NCI-H774 (cell line): ENCODE measurements at places on chromosomes 11 and 22.

GRCh38 chr22:25847451-25847850 lies 105.5 kb downstream of the MYO18B start:
- DNase-seq = no peak

- DNase-seq = no peak
Observed at GRCh38 chr11:10117709-10118351, 176.2 kb downstream of the SBF2 start.

- DNase-seq = no peak
Observed at GRCh38 chr22:19723983-19724827, 866 bp downstream of the GP1BB start.

DNA sequence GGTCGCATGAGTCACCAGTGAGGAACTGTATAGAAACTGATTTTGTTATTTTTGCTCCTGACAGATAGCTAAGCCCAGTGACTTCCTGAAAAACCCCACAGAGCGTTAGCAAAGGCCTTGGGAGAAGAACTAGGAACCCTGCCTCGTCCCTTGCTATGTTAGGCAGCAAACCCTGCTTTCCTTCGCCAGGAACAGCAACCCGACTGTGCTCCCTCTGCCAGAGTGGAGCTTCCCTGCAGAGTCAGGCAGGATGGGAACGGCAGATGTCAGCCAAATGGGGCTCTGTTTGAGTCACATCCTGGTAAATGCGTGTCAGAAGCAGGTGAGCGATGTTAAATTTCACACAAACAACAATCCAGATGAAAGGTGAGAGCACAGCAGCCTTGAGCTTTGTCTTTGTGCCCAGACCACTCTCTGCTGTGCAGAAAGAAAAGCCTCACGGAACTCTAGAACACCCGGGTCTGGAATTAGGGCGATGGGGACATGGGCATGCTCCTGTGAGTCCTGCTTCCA lies 186.6 kb downstream of the ADAMTS15 start:
- DNase-seq = peak; percentile 43

GRCh38 chr11:44556735-44557409 lies 8.6 kb upstream of the CD82 start:
- DNase-seq = peak; percentile 46

DNA sequence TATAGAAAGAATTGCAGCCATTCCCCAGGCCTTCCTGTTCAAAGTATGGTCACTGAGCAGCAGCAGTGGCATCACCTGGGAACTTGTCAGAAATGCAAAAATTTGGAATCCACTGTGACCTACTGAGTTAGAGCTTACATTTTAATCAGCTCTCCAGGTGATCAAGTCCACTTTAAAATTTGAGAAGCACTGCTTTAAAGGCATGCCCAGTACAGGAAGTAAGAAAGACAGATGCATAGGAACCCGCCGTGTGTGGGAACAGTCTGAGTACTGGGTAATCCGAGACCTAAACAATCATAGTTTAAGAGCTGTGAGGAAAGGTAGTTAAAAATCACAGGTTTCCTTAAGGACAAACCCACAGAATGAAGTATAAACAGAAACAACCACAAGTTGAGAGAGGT lies 462.4 kb downstream of the RAB38 start:
- no peak for DNase-seq

DNA sequence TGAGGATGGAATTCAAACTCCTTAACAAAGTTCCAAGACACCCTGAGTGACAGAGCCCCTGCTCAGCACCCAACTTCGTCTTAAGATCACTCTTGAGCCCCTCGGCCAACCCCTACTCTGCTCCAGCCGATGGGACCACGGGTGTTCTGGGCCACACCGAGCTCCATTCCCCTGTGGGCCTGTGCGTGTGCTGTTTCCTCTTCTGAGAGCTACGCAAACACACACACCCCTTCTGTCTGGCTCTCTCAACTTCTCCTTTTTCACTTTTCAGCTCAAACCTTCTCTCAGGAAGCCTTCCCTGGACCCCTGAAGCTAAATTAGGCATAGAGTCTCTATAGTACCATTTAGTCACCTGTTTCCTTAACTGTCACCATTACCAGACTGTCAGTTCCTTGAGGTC lies 37.5 kb upstream of the NNMT start:
- no peak for DNase-seq

DNA sequence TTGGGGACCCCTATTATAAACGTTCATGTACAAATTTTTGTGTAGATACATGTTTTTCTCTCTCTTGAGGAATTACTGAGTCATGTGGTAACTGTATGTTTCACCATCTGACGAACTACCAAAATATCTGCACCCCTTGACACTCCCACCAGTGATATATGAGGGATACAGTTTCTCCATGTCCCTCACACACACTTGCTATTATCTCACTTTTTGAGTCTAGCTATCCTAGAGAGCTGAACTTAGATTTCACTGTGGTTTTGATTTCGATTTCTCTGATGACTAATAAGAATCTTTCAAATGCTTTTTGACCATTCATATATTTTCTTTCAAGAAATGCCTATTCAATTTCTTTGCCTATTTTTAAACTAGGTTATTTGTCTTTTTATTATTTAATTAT lies 200.2 kb downstream of the PGR start:
- no peak for DNase-seq

- no peak for DNase-seq
Observed at GRCh38 chr11:15815246-15816195, 540.8 kb downstream of the SOX6 start.

- no peak for DNase-seq
Observed at GRCh38 chr11:14346303-14346955, 12.6 kb downstream of the RRAS2 start.

DNA sequence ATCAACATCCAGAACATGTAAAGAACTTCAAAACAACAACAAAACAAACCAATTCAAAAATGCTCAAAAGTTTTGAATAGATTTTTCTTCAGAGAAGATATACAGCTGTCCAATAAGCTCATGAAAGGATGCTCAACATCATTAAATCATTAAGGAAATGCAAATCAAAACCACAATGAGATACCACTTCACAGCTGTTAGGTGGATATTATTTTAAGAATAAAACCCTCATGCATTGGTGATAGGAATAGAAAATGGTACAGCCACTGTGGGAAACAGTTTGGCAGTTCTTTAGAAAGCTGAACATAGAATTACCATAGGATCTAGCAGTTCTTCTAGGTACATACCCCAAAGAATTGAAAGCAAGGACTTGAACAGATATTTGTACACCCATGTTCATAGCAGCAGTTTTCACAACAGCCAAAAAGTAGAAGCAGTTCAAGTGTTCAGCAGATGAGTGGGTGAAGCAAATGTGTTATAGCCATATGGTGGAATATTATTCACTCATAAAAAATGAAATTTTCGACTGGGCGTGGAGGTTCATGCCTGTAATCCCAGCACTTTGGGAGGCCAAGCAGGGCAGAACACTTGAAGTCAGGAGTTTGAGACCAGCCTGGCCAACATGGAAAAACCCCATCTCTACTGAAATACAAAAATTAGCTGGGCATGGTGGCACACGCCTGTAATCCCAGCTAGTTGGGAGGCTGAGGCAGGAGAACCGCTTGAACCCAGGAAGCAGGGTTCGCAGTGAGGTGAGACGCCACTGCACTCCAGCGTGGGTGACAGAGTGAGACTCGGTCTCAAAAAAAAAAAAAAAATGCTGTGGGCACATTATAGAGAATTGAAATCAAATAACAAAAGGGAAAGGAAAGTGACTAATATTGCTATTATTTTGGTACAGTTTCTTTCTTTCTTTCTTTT lies 42.9 kb downstream of the CBL start:
- DNase-seq = no peak

GRCh38 chr11:129277198-129277843 lies 85.2 kb upstream of the ARHGAP32 start:
- no peak for DNase-seq

DNA sequence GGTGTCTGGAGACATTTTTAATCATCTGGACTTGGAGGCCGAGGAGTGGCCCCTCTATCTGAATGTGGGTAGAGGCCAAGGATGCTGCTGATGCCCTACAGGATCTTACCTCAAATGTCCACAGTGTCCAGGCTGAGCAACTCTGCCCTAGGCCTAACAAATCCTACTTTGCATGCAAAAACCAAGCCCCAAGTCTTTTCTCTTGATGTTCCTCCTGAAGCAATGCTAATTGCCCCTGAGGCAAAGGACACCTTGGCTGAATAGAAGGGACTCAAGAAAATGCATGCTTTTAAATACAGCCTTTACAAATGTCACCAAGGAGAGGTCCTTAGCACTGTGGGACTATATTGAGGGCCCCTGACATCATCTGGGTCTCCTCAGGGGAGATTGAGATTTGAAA lies 43.8 kb upstream of the PHF21B start:
- DNase-seq = no peak

DNA sequence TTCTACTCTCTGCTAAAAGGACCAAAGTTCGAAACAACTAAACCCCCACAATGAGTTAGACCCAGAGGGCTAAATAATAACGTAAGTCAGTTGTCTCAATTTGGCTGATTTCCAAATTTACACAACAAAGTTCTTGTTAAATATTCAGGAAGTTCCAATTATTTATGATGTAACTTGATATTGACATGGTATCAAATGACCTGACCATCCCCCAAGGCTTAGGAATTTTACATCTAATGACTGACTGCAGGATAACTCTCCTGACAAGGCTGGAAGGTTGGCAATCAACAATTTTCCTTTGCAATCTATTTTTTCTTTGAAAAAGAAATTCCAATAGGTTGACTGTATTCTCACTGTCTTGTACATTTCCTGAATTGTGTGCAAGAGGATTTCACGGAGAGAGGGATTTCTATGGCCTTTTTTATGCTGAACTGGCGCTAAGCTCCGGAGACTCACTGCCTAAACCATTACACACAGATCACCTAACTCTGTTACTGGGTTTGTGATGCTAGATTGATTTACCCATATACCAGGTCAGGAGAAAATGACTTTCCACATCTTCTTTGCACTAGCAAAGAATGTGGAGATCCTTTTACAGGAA lies 9.6 kb upstream of the CDON start:
- no peak for DNase-seq

GRCh38 chr11:96147906-96148486 lies 195.0 kb downstream of the MAML2 start:
- no peak for DNase-seq

GRCh38 chr11:64694821-64695365 lies 28.1 kb downstream of the NRXN2 start:
- peak; percentile 56 for DNase-seq
